ENCODE measurements at places on chromosomes 7 and 10. TPM values are rescaled to one million over a fixed set of nuclear protein-coding genes. Genes with fewer than 3 reads are reported as not detected.

The NKX1-2 gene
- not detected for total RNA-seq

DNA sequence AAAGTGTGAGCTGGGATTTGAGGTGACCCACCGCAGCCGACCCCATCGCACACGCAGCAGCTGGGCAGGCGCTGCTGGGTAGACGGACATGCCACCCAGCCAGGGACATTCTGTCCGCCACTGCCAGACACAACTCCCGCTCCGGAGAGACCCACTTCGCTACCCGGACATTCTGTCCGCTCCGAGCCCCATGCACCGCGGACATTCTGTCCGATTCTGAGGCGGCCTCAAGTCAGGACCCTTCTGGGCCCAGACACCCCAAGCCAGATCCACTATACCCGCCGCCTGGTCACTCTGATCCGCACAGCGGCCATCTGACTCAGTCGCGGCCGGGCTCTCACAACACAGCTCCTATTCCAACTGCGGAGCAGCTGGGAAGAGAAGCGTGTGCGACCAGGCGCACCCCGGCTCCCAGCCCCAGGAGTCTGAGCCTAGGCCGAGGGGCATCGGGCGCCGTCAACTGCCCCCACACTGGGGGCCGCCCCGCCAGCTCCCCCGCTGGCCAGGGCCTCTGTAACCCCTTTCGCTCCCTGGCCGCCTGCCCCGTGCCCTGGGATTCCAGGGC is 763 bp downstream of the PITX3 start:
- DNase-seq: no peak

The METTL27 gene
- total RNA-seq: 4.8 TPM

DNA sequence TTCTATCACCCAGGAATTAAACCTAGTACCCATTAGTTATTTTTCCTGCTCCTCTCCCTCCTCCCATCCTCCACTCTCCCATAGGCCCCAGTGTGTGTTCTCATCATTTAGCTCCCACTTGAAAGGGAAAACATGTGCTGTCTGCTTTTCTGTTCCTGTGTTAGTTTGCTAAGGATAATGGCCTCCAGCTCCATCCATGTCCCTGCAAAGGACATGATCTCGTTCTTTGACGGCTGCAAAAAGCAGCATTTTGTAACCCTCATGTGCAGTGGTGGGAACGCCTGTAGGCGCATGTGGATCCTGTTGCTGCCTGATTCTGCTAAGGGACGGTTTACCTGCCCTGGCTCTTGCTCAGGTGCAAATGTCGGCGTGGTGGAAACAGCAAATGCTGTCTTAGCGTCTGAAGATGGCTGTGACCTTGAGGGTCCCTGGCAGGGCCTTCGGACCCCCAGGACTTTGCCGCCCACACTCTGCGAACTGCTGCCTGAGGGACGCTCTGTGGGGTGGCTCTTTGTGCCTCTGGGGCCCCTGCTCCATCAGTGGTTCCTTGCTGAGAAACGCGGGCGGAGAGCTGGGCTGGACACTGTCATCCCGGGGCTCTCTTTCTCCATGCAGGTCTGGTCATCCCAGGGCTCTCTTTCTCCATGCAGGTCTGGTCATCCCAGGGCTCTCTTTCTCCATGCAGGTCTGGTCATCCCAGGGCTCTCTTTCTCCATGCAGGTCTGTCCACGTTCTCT is 5.6 kb upstream of the MTG1 start:
- peak; percentile 18 for DNase-seq

The MSS51 gene
- total RNA-seq: not detected

The DOCK1 gene
- 45.5 TPM for total RNA-seq

The LRRD1 gene
- total RNA-seq: not detected

DNA sequence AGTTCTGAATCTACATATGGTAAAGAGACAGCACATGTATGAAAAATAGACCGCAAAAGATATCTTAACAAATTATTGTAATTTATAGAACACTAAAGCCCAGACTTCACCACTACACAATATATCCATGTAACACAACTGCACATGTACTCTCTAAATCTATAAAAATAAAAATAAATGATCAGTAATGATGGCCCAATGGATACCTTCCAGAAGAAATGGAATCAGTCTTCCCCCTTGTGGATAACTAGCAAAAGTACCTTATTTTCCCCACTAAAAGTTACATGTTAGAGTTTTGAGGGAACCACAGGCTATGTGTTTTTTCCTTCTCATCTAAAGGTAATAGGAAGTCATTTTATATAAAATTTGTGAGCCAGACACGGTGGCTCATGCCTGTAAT is 25.7 kb downstream of the C7orf25 start:
- no peak for DNase-seq

DNA sequence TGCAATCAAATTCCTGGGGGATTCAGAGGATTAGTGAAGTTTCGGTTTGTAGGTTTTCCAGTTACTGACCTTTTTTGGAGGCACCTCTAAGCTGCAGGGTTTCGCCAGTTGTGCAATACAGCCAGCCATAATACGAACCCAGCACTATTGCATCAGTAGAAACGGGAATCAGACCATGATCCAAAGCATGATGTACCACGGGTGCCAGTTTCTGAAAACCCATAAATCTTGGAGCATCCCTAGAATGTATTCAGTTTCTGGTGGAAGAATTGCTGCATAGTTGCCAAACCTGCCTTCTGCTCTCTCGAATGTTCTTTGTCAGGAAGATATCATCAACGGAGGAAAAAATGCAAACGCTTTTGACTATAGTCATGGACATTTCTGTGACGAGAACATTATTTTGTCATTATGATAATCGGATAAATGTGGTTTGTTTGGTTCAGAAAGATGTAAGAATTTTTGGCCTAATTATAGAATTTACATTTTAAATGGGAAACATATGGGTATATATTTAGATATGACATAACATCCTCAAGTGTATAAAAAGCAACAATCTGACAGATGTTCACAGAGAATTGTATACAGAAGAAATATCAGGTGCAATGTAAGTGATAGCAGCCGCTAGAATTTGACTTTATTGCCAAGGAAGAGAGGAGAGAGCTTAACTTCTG is 186.2 kb upstream of the PRKCQ start:
- DNase-seq: no peak

- DNase-seq: no peak
Observed at GRCh38 chr10:6843481-6843881, 263.4 kb upstream of the PRKCQ start.

DNA sequence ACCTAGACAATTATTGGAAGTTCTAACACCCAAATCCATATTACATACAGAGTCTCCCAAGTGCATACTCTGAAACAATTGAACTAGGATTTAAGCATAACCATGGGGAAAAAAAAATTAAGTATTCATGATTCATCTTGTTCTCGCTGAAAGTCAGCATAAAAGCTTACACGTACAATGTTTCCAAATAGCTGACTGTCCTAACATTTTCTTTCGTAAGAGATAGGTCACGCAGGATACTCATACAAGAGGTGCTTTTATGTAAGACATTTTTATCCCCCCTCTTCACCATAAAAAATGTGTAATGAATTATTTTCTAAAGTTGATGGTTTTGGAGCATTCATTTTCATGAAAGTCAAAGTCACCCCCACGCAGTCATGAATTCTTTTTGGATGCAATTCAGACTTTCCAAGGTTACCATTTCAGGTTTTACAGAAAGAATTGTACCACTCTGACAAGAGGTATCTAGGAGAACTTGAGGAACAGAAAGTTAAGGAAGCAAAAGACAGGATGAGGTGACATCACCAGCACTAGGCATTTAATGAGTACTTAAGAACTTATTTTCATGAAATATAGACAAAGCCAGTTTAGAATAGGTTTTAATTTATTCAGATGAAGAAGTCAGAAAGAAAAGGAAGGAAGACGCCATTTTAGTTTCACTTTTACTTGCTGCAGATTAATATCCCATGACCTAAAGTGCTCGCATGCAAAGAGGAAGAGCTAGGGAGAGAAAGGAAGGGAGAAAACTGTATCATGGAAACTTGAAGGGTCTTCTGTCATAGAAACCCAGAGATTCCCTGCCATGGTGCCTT is 55.8 kb downstream of the TMEM26 start:
- no peak for DNase-seq

The WNT8B gene
- total RNA-seq: not detected

DNA sequence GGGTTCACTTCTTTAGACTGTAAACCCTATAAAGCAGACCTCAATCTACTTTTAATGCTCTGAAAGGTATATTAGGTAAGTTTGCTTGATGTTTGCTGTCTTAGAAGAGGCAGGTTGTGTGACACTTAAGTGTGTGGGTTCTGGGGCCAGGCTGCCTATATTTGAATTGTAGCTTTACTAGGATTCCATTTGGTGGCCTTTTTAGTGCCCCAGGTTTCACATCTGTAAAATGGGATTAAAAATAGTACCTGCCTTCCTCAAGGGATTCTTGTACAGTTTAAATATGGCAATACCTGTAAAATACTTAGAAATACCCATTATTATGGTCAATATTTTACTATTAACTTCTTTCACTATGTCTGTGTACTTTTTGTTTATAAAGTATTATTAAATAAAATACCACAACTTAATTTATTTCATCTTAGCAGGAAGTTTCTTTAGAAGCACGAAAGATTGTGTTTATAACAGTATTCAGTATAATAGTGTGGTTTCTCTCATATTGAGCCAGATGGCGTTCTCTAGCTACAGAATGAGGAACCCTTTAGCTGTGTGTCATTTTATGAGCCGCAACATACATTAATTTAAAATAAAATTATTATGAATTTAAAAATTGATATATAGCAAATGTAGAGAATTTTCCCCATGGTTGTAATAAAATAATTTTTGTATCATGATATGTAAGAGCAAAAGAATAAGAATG is 94.2 kb downstream of the CDK14 start:
- DNase-seq: no peak

GRCh38 chr10:50316695-50317648 is 65.7 kb upstream of the ASAH2 start:
- no peak for DNase-seq

- DNase-seq: no peak
Observed at GRCh38 chr7:68125168-68125567, 1128.5 kb downstream of the TYW1 start.

The CARD11 gene
- not detected for total RNA-seq

- DNase-seq: no peak
Observed at GRCh38 chr7:98828368-98828767, 41.4 kb downstream of the TMEM130 start.

GRCh38 chr10:131123496-131123895 is 188.0 kb downstream of the TCERG1L start:
- DNase-seq: no peak

The EMX2 gene
- not detected for total RNA-seq

GRCh38 chr7:12930534-12930933 is 243.1 kb downstream of the ARL4A start:
- no peak for DNase-seq

- DNase-seq: no peak
Observed at GRCh38 chr10:119715628-119716505, 10.0 kb upstream of the INPP5F start.

DNA sequence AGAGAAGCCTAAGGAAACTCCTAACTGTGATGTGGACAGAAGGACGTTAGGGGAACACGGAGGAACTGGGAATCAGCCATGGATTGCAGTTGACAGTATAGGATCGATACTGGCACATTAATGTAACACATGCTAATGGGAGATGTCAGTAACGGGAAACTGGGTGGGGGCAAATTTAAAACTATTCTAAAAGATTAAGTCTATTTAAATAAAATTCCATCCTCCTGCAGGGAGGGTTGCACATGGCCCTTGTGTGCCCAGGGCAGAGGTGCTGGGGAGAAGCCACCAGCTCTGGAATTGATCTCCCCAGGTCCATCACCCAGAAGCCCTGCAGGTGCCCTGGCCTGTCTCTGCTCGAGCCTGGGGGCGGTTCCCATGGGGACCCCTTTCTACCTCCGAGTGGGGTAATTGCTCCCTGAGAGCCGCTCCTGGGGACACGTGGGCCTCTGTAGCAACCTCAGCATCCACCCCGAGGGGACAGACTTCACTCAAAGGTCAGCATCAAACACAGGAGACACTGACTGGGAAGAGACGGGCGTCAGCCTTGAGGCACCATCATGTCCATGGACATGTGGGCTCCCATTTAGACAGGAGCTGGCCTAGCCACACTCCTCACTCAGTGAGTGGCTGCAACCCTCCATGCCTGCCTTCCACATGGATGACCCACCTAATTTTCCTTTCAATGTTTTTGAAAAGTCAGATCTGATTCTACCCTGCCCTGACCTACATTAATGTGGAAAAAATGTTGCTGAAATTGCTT is 21.1 kb downstream of the SCART1 start:
- DNase-seq: no peak

GRCh38 chr7:24978843-24979469 is 1.0 kb downstream of the OSBPL3 start:
- no peak for DNase-seq

GRCh38 chr10:75841266-75841665 is 409.8 kb downstream of the LRMDA start:
- DNase-seq: peak; percentile 49

The EBLN1 gene
- not detected for total RNA-seq

DNA sequence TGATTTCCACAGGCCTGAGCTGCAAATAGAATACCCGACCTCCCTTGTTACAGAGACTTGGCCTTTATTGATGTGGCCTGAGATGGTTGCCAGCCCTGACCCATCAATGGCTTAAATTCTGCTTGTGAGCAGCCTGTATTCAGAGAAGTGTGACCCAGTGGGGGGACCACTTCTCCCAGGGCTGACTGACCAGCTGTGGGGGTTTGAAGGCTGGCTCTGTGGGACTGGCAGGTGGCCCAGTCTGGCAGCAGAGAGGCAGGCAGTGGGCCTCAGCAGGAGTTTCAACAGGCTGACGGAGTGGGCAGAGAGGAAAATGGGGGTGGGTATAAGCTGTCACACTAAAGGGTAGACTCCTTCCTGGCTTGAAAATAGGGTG is 12.2 kb upstream of the PPIF start:
- no peak for DNase-seq

DNA sequence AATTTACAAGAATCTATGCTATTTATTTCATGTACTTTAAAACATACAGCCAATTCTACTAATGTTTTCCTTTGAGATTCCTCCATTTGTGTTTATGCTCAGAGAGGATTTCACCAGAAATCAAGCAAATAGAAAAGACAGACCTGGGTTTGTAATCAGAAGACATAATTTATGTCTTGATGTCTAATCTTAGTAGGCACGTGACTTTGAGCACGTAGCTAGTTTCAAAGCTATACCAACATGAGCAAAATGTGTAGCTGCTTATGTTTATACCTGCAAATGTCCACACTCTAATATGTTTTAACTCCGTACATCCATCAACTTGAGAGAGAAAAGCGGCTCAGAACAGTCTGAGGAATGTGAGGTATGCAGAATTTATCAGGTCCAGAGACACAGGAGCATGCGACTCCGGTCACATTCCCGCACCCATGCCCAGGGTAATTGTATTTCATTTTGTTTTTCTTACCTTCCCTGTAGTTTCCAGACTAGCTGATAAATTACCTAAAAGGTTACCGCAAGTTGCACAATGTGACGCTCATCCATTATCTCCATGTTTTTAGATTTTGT is 40.0 kb downstream of the SVOPL start:
- no peak for DNase-seq
